ENCODE measurements at places on chromosomes 1 and 21.

DNA sequence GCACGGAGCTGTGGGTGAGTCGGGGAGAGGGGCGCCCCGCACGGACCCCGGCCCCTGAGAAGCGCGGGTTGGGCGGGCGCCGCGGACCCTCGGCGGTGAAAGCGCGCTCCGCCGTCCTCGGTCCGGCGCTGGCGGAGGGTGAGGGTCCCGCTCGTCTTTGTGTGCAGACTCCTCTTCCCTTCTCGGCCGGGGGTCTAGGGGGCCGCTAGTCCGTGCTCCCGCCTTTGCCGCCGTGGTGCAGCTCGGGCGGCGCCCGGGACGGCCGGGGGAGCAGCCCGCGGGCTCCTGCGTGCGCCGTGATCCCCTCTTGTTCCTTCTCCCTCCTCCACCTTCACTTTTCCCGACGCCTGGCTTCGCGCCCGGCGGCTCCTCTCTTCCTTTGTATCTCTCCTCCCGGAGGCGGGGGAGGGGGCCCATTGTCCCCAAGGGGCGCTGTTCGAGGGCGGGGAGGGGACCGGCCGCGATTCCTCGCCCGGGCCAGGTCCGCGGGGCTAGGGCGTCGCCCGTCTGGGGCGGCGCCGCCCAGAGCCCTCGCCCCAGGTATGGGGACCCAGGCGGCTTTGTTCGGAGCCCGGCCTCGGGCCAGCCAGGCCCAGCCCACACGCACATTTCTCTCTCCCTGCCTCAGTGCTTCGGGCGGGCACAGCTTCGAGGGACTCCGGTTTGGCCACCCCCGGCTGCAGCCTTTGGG lies 519 bp downstream of the FNBP1L start:
- no peak for DNase-seq

GRCh38 chr21:39525129-39525528 lies 73.4 kb downstream of the SH3BGR start:
- DNase-seq, result no peak

GRCh38 chr1:101187297-101187696 lies 49.5 kb upstream of the S1PR1 start:
- DNase-seq, result no peak

DNA sequence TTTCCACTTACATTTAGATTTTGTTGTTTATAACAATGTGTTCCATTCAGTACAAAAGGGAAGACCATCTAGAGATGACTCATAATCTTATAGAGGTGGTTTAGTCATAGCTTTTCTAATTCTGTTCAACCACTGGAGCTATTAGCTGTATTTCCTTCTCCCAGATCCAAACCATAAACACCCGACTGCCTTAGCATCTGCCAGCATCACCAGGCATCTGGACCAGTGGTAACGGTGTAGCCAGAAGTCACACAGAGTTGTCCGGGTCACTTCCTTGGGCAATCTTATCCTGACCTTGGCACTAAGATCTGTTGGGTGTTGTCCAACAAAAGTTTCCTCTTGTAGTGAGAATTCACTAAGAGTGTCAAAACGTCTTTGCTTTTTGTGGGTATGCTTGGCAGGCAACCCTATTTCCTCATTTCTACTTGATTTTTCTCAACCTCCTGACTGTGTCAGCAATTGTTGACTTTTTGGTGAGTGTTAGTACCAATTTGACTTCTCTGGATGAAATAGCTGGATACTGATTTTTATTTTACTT lies 372.1 kb upstream of the B3GALT2 start:
- DNase-seq, result no peak
